ENCODE measurements at places on chromosomes 5 and 9.

GRCh38 chr9:3520564-3520963 lies 5.2 kb downstream of the RFX3 start:
- DNase-seq = no peak

GRCh38 chr9:128416014-128416413 lies 4.6 kb upstream of the CERCAM start:
- no peak for DNase-seq

DNA sequence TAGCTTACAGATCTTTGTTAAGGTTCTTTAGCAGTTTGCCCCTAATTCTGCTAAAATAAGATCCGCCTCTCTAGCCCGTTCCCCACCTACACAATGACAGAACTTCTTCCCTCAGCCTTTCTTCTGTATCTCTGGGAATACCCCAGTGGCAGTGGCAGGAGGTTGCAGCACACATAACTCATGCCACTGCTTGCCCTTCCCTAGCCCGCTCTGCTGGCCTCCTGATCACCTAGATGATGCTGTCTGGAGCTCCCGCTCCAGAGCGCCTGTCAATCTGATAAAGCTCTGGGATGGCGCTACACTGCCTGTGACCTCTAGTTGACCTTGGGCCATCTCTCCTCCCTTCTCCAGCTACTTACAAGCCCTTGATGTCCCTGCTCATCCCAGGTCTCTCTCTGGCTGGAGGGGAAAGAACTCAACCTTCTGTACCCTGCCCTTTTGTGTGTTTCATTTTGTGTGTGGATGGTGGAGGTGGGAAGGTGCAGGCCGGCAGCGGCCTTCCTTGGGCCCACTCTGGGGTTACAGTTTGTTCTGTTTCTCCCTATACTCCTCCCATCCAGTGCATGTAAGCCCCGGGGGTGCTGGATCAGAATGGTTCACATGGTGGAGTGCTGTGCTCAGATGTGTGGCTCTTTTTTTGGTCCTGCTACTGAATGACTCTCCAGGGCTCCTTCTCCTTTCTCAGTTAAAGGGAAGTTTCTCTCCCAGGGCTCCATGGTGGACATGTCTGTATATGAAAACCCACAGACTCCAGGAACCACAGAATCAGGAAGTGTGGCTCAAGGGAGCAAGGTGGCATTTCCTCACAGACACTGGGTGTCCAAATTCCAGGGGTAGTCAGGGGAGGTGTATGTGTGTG lies 29.1 kb downstream of the MTX3 start:
- DNase-seq = no peak

DNA sequence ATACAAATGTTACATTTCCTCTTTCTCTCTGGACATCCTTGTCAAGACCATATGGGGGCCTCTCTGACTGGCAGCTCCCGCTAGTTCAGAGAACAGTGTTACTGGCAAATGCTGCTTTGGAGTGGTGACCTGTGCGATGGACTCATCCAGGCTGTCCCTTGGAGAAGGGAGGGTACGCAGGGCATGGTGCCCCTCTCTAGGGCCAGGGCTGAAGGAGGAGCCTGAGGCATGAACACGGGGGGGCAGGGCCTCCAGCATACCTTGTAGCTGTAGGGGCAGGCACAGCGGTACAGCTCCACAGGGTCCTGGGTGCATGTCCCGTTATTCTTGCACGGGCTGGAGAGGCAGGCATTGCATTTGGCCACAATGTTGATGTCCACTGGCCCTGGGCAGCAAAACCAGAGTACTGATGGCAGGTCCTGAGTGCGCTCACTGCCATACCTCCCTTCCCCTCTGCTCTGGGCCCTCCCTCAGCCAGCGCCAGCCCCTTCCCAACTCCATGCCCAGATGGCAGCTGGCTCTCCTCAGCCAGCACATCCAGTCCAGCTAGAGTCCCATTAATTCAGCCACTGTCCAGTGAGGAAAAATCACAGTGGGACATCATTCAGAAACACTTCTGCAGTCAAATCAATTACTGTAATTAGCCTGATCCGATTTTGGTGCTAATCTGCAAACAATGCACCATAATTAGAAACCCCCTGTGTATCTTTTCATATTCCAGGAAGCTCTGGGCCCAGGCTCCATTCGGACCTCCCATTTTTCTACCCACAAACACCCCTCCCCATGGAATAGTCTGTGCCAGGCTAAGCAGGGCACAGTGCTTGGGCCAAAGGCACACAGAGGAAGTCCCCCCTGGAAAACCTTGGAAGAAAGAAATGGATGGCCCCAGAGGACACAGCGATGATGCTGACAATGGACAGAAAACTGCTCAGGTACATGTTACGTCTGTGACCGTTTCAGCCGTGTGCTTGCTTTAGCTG lies 128.8 kb upstream of the PANK3 start:
- no peak for DNase-seq

DNA sequence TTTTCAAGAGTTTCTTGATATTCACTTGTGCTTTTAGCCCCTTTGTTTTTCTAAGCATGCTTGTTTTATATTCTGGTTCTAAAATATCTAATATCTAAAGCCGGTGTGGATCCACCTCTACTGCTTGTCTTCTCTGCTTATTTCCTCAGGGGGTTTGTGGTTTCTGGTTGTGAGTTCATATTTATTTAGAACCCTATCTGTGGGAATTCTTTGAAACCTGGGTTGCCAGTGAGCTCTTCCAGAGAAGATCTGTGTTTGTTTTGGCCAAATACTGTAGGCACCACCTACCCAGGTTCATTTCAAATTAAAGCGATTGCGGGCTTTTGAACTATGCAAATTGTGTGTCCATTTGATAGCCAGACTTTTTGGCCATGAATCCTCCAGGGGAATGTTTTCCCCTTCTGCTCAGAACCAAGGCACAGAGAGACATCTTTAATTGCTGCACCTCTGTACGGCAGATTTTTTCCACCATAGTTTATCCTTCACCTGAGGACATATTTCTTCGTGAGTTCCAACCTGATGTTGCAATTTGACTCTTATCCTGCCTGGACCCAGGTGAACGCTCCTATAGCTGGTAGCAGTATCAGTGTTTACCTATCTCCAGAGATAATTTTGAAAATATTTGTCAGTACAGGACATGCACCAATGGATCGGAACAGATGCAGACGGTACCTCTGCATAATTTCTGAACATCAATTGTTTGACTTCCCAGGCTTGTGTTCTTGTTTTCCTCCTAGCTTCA lies 2.4 kb upstream of the ZBTB43 start:
- DNase-seq = no peak

DNA sequence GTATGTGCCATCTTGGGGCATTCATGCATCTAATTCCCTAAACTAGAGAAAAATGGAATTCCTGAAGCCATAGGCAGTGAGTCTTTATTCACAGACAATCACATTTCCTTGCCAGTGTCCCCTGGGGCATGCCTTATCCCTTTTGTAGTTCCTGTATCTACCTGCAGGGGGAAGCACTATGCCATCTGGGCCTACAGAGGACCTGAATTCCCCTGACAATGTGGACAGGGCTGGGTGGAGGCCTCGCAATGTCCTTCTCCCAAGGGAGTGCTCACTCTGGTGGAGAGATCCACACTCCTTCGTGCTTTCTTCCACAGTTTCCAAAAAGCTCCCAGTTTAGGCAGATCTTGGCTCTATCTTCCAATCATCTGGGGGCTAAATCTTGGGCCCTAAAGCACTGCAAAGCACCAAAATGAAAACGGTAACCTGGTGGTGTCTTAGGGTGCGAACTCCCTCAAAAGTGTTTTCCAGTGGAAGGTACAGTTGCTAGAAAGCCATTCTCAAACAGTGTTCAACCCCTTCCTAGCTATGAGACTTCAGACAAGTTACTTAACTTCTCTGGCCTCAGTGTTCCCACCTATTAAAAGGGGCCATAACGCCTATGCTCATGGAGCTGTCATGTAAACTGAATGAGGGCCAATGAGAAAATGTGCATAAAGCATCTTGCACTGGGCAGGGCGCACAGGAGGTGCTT lies 17.5 kb downstream of the WHRN start:
- DNase-seq = no peak

DNA sequence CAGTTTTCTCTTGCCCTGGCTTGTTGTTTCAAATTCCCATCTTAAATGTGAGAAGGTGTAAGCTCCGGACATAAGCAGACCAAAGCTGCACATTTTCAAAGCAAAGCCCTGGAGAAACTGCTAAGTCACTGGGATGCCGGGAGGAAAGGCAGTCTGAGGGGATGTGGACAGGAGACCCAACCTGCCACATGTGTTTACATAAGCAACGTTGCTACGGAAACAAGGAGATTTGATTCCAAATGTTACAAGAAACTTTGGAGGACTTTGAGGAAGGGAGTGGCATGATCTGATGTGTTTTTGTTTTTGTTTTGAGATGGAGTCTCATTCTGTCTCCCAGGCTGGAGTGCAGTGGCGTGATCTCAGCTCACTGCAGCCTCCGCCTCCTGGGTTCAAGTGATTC lies 25.7 kb upstream of the INSYN2B start:
- DNase-seq = no peak

DNA sequence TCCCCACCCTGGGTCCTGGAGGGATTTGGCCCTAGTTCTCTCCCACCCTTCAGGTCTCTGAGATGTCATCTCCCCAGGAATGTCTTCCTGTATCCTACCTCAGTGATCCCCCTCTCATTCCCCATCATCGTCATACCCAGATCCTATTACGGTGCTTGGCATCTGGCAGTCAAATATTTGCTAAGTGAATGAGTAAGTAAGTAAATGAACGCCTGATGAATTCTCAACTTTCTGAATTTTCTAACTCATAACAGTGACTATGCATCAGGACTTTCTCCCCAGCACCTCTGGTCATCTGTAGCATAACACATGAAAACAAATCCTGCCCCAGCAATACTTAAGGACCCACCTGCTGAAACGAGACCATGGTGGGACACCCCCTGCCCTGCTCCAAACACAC lies 244.2 kb downstream of the EBF1 start:
- no peak for DNase-seq

GRCh38 chr9:13131991-13132390 lies 147.5 kb downstream of the MPDZ start:
- DNase-seq = no peak

- DNase-seq = no peak
These were observed 100.6 kb upstream of the NREP start for GRCh38 chr5:111857623-111858022.

DNA sequence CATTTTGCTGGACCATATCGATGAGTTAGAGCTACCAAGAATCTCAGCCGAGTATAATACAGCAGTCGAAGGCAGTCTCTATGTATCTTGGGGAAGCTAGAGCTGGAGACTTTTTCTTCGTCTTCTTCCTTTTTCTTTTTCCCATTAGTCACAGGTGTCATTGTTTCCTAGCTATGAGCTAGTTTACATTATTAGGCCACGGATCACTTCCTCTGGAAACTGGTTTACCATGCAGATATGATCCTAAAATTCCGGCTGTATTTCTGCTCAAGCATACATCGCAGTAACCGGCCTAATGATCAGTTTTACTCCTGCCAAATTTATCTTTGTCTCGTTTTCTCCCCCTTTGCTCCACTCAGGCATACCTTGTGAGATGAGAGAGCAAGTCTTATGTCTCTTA lies 312.8 kb downstream of the ARHGAP26 start:
- DNase-seq = no peak

- no peak for DNase-seq
These were observed 219.3 kb downstream of the CEMIP2 start for GRCh38 chr9:71549023-71549422.

DNA sequence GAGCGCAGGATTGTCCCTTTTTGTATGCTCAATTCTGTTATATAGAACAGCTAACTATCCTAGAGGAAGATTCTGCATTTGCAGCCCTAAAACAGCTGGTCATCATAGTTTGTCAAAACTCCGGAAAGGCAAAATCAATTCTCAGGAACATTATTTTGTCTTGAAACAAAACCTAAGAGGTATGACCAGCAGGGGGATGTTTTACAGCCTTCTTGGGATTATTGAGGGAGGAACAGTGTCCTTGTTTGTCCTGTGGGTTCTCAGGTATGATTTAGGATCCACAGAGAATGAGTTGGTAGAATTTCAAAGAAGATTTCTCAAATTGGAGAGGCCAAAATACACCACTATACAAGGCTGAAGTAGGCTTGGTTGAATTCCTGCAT lies 136.4 kb downstream of the ZSWIM6 start:
- DNase-seq = no peak

GRCh38 chr5:36657563-36657995 lies 51.2 kb downstream of the SLC1A3 start:
- DNase-seq = no peak

GRCh38 chr9:27437652-27438373 lies 86.3 kb upstream of the IFNK start:
- no peak for DNase-seq

GRCh38 chr5:40669606-40670390 lies 9.9 kb upstream of the PTGER4 start:
- no peak for DNase-seq

- DNase-seq = no peak
These were observed 481.9 kb downstream of the ARHGEF28 start for GRCh38 chr5:74107899-74108298.

- DNase-seq = no peak
These were observed 256 bp upstream of the CLINT1 start for GRCh38 chr5:157859227-157859575.

GRCh38 chr9:108783731-108784495 lies 71.9 kb downstream of the ACTL7B start:
- DNase-seq = no peak

DNA sequence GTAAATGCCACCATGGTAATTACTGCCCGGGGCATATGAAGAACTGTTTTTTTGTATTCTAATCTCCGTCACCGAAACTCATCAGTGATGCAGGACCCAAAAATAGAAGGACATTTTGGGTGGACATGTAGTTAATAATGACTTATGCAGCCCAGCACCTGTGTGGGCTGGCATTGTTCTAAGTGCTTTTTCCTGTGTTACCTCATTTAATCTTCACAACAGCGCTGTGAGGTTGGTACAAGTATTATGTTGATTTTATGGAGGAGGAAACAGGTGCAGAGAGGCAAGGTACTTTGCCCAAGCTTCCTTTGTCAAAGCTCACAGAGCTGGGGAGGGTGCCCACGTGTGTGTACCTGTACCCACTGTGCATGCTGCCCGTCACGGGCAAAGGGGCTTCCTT lies 58.4 kb downstream of the DAPK1 start:
- DNase-seq = no peak

GRCh38 chr9:109244179-109245132 lies 76.4 kb downstream of the EPB41L4B start:
- peak; percentile 22 for DNase-seq

GRCh38 chr5:144418719-144419118 lies 248.0 kb downstream of the KCTD16 start:
- DNase-seq = no peak

GRCh38 chr9:2620919-2621721 lies 467 bp upstream of the VLDLR start:
- no peak for DNase-seq

DNA sequence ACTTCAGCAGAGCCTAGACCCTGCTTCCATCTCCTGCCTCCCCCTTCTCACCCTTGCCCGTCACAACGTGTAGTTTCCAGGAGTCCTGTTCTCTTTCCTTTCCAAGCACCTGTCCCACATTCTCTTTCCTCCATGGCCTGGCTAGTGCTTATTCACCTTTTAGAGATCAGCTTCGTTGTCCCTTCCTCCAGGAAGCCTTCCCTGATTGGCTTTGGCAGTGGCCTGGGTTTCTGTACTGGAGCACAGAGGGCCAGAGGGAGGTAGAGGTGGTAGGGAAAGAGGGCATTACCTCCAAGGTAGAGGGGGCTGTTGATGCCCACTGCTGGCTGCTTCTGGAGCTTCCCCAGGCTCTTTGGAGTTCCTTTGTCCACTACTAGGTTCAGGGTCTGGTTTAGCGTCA lies 93.7 kb upstream of the PANK3 start:
- DNase-seq = no peak

Data from stimulated activated CD8-positive, alpha-beta memory T cell treated with anti-CD3 and anti-CD28 coated beads, Interleukin-2, amount 100 ng/mL, for 1 hour (primary cell).